ENCODE measurements at places on chromosomes 5 and 9. TPM values are rescaled to one million over a fixed set of nuclear protein-coding genes. Genes with fewer than 3 reads are reported as not detected.

GRCh38 chr9:130039528-130040147, 3.4 kb downstream of the FNBP1 start:
- DNase-seq = no peak

CDC37L1 gene
- polyA plus RNA-seq = 20.4 TPM

HAVCR1 gene
- polyA plus RNA-seq = 0.72 TPM

SHISAL2B gene
- not detected for polyA plus RNA-seq

Data from renal cortex interstitium (tissue), 15 donors.